Activated T-helper 2 cell treated with anti-CD3 and anti-CD28 coated beads, Interferon-gamma antibody, Interleukin-2, Interleukin-4, amounts not matched to agents 10 μg/mL and 5 μg/mL and 100 μg/mL, durations not matched to agents 14 hours and 24 hours and 36 hours (primary cell): ENCODE measurements at places on chromosomes 1 and 21. TPM values are rescaled to one million over a fixed set of nuclear protein-coding genes. Genes with fewer than 3 reads are reported as not detected.

GRCh38 chr1:214360525-214361164 is 79.7 kb downstream of the SMYD2 start:
- no peak for DNase-seq

Gene SLC45A3
- 1.5 and 2.0 TPM in 2 replicates for total RNA-seq

DNA sequence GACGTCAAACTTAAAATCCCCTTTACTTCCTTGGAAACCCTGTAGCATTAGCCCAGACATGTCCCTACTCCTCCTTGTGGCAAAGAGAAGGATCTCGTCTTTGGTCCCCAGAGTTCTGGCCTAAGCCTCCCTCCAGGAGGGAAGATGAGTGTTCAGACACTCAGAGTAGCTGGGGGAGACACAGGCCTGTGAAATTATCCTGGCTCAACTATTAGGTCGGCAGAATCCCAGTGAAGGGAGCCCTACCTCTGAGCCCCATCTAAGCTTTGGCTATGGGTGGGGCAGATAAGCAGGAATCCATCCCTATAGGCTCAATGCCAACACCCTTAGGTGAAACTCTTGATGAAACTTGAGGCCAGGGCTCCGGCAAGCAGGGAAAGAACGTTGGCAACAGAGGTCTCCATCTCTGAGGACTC is 1.7 kb upstream of the SFN start:
- DNase-seq = no peak

GRCh38 chr1:154492115-154492514 is 9.9 kb upstream of the TDRD10 start:
- DNase-seq = no peak

- DNase-seq = no peak
Measured at GRCh38 chr21:43972850-43973633, 39.1 kb upstream of the TRAPPC10 start.
